ENCODE measurements at places on chromosomes 2 and 18. TPM values are rescaled to one million over a fixed set of nuclear protein-coding genes. Genes with fewer than 3 reads are reported as not detected.

The BMP10 gene
- total RNA-seq: not detected

The ARHGAP25 gene
- 79.8 TPM for total RNA-seq

DNA sequence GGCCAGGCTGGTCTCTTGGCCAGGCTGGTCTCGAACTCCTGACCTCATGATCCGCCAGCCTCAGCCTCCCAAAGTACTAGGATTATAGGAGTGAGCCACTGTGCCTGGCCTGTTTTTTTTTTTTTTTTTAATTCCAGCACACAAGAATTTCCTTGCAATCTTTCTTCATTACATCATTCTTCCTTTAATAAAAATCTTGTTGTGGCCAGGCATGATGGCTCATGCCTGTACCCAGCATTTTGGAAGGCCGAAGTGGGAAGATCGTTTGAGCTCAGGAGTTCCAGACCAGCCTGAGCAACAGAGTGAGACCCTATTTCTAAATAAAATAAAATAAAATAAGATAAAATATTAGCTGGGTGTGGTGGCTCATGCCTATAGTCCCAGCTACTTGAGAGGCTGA, 21.4 kb upstream of the PLEKHM3 start:
- no peak for DNase-seq

GRCh38 chr2:122007126-122007525, 251.7 kb downstream of the TSN start:
- no peak for DNase-seq

The LIMS3 gene
- total RNA-seq: 3.3 TPM
